T1000 (cell line): ENCODE measurements at places on chromosomes 3 and 15.

- no peak for DNase-seq
These were observed 212.2 kb downstream of the LPP start for GRCh38 chr3:188365988-188366698.

DNA sequence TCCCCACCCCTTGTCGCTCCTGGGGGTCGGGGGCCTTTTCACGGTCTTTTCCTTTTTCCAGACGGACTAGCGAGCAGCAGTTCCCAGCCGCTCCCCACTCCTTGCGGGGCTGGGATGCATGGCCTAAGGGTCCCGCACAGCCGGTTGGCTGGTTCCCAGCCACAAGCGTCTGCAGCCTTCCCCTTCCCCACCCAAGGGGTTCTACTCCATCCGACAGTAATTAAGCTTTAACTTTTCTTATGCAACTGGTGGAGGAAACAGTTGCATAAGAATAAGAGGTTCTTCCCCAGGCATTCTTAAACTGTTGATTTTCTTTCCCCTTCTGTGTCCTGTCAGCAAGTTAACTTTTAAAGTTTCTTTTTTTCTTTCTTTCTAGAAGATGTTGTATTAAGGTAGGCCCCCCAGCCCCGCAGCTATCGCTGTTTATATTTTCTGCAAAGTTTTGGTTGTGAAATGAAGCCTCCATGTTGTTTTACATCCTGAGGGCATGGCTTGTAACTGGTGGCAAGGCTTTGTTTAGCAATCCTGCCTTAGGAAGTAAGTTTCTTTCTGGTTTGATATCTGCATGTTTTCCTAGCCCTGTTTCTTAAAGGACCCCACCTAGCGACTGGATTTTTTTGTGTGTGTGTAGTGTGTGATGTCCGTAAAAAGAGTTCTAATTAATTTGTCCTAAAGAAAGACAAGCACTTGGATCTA, 207.5 kb downstream of the ZNF385D start:
- DNase-seq, result no peak

GRCh38 chr3:21508246-21508645, 242.8 kb downstream of the ZNF385D start:
- no peak for DNase-seq

DNA sequence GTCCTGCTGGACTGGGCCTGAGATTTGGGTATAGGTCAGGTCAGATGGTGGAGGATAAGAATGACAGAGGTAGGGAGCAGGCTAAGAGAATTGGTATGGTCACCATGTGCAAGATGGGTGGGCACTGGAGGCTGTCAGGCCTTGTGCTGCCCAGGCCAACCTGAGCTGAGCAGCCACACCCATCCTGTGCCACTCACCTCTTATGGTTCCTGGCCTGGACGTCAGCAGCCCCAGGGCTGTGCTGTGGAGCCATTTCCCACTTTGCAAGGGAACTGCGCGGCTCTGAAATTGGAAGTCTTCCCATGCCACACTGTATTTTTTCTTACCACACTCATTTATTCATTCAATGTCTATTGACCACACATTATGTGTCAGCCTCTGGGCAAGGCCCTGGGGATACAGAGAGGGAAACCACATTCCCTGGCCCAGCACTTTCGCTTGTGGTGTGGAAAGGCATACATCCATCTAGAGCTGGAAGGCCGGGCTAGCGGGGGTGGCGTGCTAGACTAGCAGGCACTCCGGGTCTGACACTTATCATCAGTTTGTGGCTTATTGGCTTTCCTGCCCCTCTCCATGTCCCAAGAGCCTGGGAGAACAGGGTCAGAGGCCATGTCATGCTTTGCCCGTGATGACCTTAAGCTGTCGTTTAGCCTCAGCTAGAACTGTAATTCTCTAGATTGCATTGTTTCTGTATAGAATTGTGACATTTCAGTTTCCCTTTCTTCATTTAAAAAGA, 51.1 kb upstream of the POLG start:
- DNase-seq, result no peak

- no peak for DNase-seq
These were observed 240.6 kb upstream of the LMCD1 start for GRCh38 chr3:8261018-8261417.

DNA sequence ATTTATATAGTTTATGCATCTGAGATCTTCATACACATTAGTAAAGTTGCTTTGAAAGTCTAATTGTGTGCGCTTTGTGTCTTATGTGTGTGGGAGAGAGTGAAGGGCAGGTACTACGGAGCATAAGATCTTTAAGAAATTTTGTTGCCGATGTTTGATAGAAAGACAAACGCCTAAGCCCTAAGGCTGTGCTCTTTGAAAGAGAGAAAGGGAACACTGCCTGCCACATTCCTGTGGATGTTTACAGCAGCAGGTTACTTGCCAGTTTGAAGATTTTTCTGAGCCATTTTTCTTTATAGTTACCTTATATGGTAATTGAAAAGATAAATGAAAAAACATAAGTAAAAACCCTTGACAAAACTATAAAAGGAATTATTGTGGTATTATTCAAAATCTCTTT, 17.0 kb downstream of the DTWD1 start:
- no peak for DNase-seq

DNA sequence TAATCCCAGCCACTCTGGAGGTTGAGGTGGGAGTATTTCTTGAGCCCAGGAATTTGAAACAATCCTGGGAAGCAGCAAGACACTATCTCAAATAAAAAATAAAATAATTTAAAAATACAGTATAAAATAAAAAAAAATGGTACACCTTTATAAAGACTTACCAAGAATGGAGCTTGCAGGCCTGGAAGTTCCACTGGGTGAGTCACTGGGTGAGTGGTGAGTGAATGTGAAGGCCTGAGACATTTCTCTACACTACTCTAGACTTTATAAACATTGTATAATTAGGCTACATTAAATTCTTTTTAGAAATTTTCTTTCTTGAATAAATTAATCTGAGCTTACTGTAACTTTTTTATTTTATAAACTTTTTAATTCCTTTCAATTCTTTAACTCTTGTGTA, 609.1 kb upstream of the BCHE start:
- no peak for DNase-seq
